Activated T-cell treated with anti-CD3 and anti-CD28 coated beads, Interleukin-2, amount 50 U/mL, for 48 hours (primary cell): ENCODE measurements at places on chromosomes 4 and X.

DNA sequence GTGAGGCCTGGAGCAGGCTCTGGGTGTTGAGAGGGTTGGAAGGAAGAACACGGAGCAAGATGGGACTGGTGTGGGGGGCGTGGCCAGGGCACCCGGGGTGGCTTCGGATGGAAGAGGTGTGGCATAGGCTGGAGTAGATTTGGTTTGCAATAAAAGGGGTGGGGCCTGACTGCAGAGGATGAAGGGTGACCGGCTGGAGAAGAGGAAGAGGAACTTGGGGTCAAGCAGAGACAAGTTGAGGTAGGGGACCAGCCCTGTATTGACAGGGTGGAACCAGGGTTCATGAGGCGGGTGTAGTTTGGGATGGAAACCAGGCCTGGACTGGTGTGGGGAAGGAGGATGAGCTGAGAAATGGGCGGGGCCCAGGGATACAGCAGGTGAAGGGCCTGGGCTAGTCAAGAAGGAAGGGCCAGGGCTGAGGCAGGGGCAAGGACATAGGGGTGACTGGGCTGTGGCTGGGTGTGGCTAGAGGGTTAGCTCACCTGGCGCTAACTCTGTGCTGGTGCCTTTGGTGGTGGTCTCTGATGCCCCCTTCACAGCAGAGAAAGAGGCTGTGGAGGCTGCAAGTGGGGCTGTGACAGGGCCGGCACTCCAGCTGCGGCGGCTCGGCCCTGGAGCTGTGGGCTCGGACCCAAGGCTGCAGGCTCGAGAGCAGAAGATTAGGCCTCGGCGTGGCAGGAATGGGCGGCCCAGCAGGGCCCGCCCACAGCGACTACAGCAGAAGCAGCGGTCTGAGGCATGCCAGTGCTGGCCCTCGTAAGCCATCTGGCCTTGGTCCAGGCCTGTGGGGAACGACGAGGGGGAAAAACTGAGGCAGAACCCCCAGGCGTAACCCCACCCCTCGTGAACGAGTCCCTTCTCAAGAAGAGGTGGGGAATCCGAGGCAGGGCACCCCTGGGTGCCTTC, 5.0 kb downstream of the PLP2 start:
- no peak for DNase-seq

GRCh38 chrX:45126158-45126557, 74.5 kb downstream of the DIPK2B start:
- DNase-seq = no peak

DNA sequence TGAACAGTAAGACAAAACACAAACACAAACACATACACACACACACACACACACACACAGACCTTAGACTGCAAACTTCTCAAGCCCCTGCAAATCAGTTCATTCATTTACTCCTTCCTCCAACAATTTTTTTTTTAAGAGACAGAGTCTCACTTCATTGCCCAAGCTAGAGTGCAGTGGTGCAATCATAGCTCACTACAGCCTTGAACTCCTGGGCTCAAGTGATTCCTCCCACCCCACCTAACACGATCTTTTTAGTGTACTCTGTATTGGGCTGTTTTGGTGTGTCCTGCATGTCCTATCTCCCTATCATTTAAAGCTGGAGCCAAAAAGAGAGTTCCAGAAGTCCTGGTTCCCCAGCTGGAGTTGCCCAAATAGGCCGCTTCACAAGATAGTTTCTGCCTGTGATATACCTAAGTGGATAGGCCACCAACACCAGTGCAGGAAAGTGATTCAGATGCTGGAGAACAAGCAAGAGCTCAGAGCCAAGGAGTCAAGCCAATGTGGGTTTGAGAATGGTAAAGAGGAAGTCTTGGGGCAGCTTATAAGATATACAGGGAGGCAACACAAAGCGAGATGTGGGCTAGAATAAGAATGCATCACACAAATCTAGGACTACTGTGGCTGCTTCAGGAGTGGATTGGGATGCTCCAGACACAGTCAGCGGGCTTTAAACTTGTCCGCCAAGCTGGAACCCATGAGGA, 85.4 kb upstream of the RAPGEF2 start:
- DNase-seq = no peak

GRCh38 chrX:118115953-118116712, 477 bp downstream of the KLHL13 start:
- DNase-seq = peak; percentile 33

DNA sequence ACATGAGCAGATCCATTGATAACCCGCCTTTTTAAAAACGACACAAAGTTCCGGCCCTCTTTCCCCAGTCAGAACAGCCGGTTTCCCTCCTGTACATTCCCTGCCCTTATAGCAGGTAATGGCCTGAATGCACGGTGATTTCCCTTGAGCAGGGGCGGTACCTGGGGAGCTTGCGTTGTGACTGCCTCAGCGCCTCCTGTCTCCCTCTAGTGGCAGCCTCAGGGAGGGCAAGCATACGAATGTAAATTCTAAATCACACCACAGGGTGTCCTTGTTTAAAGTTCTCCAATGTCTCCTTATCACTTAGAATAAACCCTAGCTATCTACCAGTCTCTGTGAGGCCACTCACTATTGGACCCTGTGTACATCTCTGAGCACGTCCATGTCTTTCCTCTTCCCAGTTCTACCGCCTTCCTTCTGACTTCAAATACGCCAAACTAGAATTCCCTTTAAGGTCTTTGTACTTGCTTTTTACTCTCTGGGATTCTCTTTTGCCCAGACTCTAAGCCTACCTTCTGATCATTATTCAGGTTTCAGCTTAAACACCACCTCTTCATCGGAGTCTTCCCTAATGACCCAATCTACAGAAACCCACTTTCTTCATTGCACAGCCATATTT, 18.4 kb upstream of the LDB2 start:
- DNase-seq = peak; percentile 81

- no peak for DNase-seq
These were observed 1165.7 kb upstream of the IGFBP7 start for GRCh38 chr4:58275856-58276255.

DNA sequence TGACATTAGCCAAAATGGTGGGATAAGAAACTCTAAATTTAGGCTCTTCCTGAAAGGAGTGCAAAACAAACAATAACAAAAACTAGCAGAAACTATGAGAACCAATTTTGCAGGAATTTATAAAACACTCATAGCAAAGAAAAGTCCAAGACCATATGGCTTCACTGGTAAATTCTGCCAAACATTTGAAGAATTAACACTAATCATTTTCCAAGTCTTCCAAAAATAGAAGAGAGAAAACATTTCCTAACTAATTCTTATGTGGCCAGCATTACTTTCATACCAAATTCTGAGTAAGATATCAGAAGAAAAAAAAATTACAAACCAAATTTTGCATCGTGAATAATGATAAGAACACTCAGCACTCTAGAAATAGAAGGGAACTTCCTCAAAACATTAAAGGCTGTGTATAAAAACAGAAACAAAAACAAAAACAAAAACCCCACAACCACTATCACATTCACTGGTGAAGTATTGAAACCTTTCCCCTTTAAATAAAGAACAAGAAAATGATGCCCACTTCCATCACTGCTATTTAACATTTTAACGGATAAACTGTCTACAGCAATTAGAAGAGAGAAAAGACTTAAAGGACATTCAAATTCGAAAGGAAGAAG, 524.3 kb upstream of the GALNTL6 start:
- no peak for DNase-seq

DNA sequence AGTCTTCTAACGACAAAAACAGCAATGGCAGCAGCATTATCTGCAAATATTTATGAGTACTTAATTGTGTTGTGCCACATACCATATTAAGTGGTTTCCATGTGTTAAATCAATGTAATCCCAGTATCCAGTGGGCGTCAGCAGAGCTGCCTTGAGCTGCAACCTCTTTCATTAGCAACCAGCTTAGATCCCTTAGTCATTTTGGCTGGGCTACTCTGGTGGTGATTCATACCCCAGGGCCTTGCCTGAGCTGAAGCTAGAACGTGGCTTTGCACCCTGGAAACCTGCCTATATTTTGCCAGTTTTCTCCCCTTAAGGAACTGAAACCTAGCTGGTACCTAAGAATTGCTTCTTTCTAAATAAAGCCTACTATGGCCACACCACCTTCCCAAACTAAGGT, 474.3 kb upstream of the FTHL17 start:
- no peak for DNase-seq

GRCh38 chrX:3518870-3519269, 172.4 kb upstream of the MXRA5 start:
- no peak for DNase-seq

GRCh38 chr4:19944251-19944650, 307.5 kb upstream of the SLIT2 start:
- DNase-seq = no peak

DNA sequence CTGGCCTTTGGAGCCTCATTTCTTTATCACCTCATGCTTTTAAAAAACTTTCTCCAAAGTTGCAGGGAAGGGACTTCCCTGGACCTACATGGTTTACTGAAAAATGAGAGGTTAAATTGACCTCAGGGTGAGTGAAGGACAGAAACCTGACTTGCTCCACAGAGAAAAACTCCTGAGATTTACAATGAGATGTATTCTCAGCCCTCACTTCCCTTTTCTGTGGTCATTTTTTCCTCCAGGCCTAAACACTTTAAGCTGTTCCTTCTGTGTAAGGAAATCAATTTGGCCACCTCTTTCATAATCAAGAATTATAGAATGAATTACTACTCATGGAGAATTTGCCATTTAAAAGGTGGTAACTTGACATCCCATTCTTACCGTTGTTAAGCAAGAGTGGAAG, 77.9 kb downstream of the HPGD start:
- DNase-seq = no peak

DNA sequence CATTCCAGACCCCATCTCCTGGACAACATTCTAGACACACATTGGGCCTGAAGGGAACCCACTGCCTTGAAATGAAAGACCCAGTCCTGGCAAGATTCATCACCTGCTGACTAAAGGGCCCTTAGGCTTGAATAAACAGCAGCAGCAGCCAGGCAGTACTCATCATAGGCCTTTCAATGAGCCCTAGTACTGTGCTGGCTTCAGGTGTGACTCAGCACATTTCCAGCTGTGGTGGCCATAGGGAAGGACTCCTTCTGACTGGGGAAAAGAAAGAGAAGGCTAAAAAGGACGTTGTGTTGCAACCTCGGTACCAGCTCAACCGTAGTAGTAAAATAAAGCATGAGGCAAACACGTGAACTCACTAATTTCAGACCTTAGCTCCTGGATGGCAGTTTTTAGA, 344.0 kb downstream of the ACTRT1 start:
- no peak for DNase-seq

DNA sequence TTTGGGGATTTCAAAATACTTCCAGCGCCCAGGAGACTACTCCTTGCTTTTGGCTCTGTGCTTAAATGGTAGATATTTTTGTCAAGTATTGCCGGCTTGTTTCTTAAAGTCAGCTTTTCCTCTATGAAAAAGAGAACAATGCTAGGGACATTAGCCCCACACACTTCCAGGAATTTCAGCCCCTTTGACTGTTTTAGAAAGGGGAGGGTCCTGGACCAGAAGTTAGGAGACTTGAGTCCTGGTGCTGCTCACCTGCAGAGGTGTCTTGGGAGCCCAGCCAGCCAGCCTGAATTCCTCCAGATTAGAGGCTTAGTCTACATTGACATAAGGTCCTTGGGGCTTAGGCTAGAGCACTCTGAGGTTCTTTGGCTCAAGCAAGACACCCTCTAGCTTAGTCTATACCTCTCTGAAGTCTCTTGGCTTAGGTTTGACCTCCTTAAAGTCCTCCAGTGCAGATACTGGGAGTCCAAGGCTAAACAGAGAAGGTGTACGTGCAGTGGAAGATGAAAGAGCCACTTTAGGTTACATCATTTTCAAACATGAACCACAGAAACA, 1.6 kb upstream of the SETD7 start:
- DNase-seq = no peak

DNA sequence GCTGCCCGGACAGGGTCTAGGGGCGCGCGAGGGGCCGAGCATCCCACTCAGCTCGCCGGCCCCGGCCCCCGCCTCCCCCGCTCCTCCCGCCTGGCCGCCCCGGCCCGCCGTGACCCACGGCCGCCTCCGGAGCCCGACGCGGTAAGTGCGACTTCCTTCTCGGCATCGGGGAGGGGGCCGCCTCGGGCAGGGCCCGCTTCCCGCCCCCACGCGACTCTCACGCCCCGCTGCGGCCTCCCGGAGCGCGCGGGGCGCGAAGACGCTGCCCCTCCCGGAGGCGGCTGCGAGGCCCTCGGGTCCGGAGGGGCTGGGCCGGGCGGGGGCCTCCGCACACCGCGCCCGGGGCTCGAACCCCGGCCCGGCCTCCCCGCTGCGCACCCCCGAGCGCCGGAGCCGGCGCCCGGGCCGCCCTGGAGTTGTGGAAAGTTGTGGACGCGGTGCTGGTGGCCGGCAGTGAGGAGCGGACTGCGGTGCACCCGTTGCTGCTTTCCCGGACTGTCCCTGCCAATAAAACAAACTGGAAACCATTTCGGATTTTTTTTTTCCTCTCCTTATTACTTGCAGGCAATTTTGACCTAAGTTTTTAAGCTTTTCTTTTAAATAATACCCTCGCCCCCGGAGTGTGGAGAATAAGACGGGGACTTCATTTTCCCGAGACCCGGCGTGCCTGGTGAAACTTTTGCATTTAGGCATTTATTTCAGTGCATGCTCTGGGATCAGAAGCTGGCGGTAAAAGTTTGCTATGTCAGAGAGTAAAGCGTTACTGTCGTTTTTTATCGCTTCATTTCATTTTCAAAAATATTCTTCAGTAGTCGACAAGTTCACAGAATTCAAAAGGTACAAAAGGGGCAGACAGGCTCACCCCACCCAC, 13.0 kb upstream of the TMEM156 start:
- DNase-seq = no peak

DNA sequence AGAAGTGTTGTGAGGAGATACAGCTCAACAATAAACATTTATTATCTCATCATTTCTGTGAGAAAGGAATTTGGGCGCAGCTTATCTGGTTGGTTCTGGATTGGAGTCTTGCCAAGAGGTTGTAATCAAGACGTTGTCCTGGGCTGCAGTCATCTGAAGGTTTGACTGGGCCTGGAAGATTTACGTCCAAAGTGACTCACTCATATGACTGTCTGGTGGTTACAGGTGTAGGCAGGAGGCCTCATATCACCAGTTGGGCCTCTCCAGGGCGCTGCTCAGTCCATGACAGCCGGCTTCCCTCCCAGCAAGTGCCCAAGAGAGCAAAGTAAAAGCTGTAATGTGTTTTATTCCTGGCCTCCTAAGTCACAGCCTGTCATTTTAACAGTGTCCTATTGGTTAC, 106.3 kb downstream of the USP46 start:
- DNase-seq = no peak

DNA sequence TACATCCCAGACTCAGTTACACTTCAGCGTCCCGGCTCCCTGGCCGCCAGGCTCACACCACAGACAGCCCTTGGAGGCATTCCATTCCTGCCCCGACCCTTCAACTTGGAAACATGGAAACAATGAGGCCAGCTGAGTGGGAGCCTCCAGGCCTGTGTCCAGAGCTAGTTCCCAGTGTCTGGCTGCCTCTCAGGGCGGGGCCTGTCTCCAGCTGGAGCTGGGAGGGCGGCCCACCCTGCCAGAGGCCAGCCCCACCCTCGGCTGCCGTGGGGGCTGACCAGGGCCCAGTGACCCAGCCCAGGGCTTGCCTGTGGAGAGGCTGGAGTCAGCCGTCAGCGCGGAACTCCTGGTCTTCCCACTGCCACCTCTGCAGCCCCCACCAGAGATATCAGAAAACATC, 37.4 kb upstream of the SPON2 start:
- no peak for DNase-seq

GRCh38 chr4:3364199-3364598, 71.4 kb downstream of the RGS12 start:
- no peak for DNase-seq
